IMR-90 (cell line): ENCODE measurements at places on chromosomes 6 and 20. TPM values are rescaled to one million over a fixed set of nuclear protein-coding genes. Genes with fewer than 3 reads are reported as not detected.

GRCh38 chr6:125300992-125301434, 754 bp downstream of the HDDC2 start:
- peak; percentile 51 for DNase-seq
- no peaks in the 10 kb centered on the region for H3K27me3 ChIP-seq
- peak overlapping the region; percentile 84 for H3K4me3 ChIP-seq
- peak overlapping the region; percentile 98 for H3K27ac ChIP-seq
- peaks cover 4% of the 10 kb centered on the region for H3K4me1 ChIP-seq

- peak; percentile 55 for DNase-seq
- no peak overlapping the region for H3K27ac ChIP-seq
- no peak overlapping the region for H3K4me3 ChIP-seq
- peaks cover 2% of the 10 kb centered on the region; the same call in 1 of the 2 replicates for H3K4me1 ChIP-seq
- H3K27me3 ChIP-seq = no peaks in the 10 kb centered on the region
Measured at GRCh38 chr20:14454296-14454695, 116.9 kb upstream of the FLRT3 start.

DNA sequence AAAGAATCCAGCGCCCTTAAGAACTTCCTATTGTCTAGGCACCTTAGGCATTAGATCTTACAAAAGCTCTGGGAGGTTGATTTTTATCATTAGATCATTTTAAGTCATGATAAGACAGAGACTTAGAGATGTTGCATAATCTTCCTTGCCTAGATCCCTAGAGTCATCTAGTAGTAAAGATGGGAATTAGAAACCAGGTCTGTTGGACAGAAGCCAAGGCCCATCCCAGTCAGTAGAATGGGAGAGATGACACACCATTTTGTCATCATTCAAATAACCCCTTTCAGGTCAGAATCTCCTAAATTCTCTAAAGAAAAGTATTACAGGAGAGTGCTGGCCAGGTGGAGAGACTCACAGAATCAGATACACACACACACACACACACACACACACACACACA, 579.1 kb downstream of the BMP2 start:
- no peaks in the 10 kb centered on the region for H3K27me3 ChIP-seq

GRCh38 chr6:107677399-107677798, 146.7 kb downstream of the SCML4 start:
- H3K27me3 ChIP-seq = no peaks in the 10 kb centered on the region
- H3K27ac ChIP-seq = no peak overlapping the region
- no peak for DNase-seq
- H3K4me3 ChIP-seq = no peak overlapping the region
- no peaks in the 10 kb centered on the region for H3K4me1 ChIP-seq

- peaks cover 40% of the 10 kb centered on the region for H3K36me3 ChIP-seq
- peak overlapping the region; percentile 11 for H3K4me3 ChIP-seq
- H3K27ac ChIP-seq = peak overlapping the region; percentile 27
- H3K4me1 ChIP-seq = peaks cover 11% of the 10 kb centered on the region
- no peaks in the 10 kb centered on the region for H3K27me3 ChIP-seq
Measured at GRCh38 chr20:32456869-32457478, 98.8 kb downstream of the ASXL1 start.

- DNase-seq = peak; percentile 83
- H3K27me3 ChIP-seq = no peaks in the 10 kb centered on the region
- H3K27ac ChIP-seq = peak overlapping the region; percentile 50; the same call in 1 of the 2 replicates
- H3K4me3 ChIP-seq = no peak overlapping the region
- H3K36me3 ChIP-seq = no peaks in the 10 kb centered on the region; the same call in 1 of the 2 replicates
Measured at GRCh38 chr6:138086573-138087196, 20.5 kb downstream of the PERP start.

DNA sequence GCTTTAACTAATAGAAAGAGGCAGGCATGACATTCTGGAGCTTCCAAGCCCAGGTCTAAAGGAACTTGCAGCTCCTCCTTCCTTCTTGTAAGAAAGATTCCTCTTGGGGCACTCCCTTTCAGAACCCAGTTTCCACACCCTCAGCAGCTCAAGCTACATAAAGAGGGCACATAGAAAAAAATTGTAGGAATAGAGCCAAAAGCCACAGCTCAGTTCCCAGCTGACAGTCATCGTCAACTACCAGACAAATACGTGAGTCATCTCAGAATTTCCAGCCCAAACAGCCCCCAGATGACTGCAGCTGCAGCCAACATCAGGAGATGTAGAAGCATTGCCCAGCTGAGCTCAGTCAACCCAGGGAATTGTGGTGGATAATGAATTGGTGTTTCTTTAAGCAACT, 349.8 kb upstream of the ARID1B start:
- no peaks in the 10 kb centered on the region for H3K27me3 ChIP-seq
- H3K4me3 ChIP-seq = no peak overlapping the region
- H3K27ac ChIP-seq = peak overlapping the region; percentile 23; the same call in 1 of the 2 replicates
- peaks cover 5% of the 10 kb centered on the region; the same call in 1 of the 2 replicates for H3K4me1 ChIP-seq
- no peaks in the 10 kb centered on the region for H3K36me3 ChIP-seq
- peak; percentile 91 for DNase-seq

Gene HLA-DRB5
- not detected in 2 replicates for total RNA-seq

Gene PDE7B
- total RNA-seq = 12.4 and 15.6 TPM in 2 replicates

Gene PTCHD4
- total RNA-seq = 0.72 and 1.1 TPM in 2 replicates
